Amniotic stem cell (primary cell): ENCODE measurements at places on chromosomes 11 and 22.

GRCh38 chr11:40401132-40401853, 1058.2 kb downstream of the LRRC4C start:
- no peak for DNase-seq

GRCh38 chr11:100922121-100922520, 207.5 kb downstream of the PGR start:
- no peak for DNase-seq

- no peak for DNase-seq
Observed at GRCh38 chr11:111967649-111968048, 30.5 kb downstream of the DIXDC1 start.

DNA sequence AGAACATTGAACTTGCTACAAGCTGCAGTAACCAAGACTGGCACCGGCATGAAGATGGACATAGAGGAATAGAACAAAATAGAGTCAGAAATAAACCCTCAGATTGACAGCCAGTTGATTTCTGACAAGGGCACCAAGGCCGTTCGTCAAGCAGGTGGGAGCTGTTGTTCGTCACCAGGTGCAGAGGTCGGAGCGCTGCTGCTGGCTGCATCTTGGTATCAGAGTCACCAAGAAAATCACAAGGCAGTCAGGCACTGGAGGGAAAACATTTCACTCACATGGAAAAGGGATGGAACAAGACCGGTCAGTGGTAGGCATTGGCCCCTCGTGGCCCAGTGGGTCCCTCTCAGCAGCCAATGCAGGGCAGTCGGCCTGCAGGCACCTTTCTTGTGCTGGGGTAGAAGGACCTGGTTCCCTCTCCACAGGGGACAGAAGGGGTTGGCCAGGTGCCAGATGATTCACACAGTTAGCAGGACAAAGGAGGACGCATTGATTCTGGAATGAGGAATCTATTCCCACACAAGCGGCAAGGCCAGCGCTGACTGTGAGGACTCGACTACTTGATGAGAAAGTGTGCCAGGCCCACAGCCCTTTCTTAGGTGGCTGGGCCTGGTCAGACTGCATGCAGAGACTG, 115.8 kb upstream of the FGF3 start:
- no peak for DNase-seq

GRCh38 chr11:61024938-61025820, 53.7 kb downstream of the CD6 start:
- DNase-seq = no peak
